ENCODE measurements at places on chromosomes 2 and 18.

- DNase-seq = no peak
These were observed 38.8 kb upstream of the BMP10 start for GRCh38 chr2:68909793-68910674.

GRCh38 chr2:238774071-238774470 is 73.8 kb upstream of the TWIST2 start:
- DNase-seq = no peak

- no peak for DNase-seq
These were observed 196.9 kb downstream of the HAUS1 start for GRCh38 chr18:46301081-46301480.

- DNase-seq = no peak
These were observed 857 bp upstream of the INHBB start for GRCh38 chr2:120344976-120345581.

DNA sequence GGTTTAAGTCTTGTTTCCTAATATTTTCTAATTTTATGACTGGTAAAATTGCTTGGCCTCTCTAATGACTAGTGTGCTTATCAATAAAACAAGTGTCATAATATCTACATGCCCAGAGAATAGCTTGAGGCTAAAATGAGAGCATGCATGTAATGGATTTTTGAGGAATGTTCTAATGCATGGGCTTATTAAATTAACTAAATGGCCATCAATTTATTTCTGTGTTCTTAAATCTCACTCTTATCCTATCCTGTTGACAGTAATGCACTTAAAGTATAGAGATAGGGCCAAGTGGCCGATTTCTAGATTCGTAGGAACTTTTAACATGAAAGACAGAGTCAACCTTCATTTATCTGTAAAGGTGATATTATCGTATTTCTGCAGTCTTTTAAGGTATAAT is 252.4 kb upstream of the COL3A1 start:
- no peak for DNase-seq

- no peak for DNase-seq
These were observed 42.1 kb downstream of the ROCK1 start for GRCh38 chr18:21069468-21069867.

DNA sequence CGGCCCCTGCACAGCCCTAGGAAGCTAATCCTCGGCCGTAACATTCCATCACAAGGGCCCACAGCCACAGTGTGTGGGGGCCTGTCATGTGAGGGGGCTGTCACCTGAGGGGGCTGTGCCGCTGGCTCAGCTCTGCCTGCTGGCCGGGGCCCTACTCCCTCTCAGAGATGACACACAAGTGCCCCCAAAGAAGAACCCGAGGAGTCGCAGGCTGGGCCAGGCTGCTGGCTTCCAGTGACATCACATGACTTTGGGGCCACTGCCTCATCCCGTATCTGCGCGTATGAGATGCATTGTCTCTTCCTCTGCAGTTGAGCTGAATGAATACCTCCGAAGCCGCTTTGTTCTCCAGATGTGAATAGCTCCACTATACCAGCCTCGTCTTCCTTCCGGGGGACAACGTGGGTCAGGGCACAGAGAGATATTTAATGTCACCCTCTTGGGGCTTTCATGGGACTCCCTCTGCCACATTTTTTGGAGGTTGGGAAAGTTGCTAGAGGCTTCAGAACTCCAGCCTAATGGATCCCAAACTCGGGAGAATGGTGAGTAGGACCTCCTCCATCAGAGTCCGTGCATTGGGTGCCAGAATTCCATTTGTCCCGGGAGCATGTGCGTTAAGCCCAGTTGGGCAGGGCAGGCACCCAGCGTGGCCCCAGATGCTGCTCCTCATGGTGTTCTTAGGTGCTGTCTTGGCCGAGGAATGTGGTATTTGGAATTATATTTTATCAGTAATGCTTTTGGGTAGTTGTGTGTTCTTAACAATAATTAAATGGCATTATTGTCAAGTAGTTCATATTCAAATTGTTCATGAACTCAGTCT is at the start of gene CNDP1:
Gene CNDP1, plus strand, starts transcription at position 351 of the 820 bp plus-strand sequence. Its CDS starts 168 bp downstream, at position 519.
- no peak for DNase-seq

Measured in activated CD4-positive, alpha-beta T cell treated with anti-CD3 and anti-CD28 coated beads, Interleukin-2, amount 50 U/mL, for 24 hours (primary cell).